Stimulated activated CD8-positive, alpha-beta memory T cell treated with anti-CD3 and anti-CD28 coated beads, Interleukin-4, amount 100 ng/mL, for 1 hour (primary cell): ENCODE measurements at places on chromosomes 4 and X.

DNA sequence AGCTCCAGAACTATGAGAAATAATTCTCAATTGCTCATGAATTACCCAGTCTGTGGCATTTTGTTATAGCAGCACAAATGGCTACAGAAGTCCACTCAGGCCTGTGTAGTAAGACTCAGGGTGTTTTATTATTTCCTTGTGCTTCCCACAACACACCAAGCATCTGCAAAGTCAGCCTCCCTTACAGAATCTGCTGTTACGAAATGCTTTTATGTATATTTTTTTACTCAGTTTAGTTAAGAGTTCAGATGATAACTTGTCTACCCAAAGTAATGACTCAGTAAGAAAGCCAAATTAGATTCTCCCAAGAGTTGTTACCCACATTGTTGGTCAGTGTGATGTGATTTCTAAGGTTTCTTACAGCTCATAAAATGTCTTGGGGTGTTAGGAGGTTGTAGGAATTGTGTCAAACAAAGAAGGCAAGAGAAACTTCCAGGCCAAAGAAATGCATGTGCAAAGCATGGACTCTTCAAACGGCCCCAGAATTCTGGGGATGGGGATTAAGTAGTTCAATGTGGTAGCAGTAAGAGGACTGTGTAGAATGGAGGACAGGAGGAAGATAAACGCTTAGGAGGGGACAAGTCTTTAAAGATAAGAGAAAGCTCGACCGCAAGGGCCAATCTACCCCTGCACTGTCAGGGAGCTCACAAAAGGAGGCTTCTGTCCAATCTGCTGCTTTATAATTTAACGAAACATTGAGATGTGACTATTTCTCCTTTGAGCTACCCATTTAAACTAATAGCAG is 35.4 kb upstream of the TMEM184C start:
- no peak for DNase-seq

- DNase-seq = no peak
Measured at GRCh38 chrX:21382715-21383114, 8.5 kb downstream of the CNKSR2 start.

- DNase-seq = no peak
Measured at GRCh38 chrX:45842926-45843315, 642.2 kb upstream of the DIPK2B start.

GRCh38 chr4:14602206-14602605 is 400.1 kb upstream of the CPEB2 start:
- no peak for DNase-seq

DNA sequence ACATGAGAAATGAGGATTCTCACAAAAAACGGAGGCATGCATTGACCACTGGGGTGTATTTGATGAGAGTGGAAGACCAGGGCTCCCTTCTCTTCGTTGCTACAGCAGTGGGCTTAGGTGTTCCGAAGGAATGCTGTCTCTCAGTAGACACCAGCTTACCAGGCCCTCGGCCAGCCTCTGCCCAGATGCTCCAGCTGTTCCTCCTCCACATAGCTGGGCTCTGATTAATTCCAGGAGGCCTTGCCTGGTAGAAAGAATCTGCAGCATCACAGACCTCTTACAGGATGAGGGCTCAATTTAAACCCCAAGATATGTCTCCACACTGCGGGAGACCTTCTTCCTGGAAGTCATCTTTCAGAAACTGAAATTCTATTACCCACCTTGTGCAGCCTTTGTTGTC is 346.6 kb upstream of the TENM3 start:
- DNase-seq = no peak

DNA sequence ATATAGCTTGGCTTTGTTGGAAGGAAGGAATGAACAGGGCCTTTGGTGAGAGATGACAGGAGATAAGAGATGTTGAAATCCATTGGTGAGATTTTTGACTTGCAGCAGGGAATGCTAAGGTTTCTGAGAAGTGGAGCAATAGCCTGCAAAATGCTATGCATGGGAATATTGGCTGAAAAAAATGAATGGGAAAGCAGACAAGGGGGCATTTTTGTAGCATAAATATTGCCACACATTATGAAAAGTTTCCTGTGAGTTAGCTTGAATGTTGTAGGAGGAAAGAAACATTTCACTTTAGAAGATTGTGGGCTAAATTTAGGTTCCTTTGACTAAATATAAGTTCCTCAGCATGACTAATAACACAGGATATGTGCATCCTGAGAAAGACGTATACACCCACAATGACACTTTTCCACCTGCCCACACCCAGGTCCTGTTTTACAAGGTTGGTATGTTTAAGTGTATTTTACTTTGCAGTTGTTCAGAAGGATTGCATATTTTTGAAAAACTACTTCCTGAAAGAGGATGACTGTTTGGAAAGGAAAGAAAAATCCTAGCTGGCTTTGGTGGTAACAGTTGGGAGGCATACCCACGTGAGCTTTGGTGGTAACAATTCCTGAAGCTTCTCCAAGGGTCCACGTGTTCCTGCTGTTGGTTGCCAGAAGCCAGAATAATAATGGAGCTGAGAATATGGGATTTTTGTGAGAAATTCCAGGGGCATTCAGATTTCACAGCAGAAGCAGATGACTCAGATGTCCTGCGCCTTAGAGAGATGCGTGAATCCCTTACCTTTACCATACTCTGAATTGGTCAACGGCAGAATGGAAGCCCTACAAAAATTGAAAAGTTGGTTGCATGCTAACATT is 28.5 kb downstream of the PHEX start:
- no peak for DNase-seq

GRCh38 chr4:107509615-107510014 is 210.4 kb downstream of the PAPSS1 start:
- DNase-seq = no peak

- DNase-seq = no peak
Measured at GRCh38 chrX:8653956-8654355, 78.0 kb downstream of the ANOS1 start.

DNA sequence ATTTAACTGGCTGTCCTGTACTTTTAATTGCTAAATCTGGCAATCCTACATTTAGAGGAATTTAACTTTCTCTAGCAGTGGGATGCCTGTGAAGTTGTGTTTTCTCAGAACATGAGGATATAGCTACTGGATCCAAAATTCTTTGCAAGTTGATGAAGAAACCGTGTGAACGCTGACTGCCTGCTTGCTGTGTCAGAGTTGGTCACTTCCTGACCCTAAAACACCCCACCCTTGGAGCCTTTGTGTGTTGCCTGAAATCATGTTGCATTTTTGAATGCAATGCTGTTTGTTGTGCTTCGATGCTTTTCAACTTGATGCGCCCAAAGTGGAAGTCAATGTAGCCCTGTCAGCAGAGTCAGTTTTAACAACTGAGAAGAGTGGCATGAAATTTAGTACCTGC is 211.2 kb downstream of the ANK2 start:
- DNase-seq = no peak

DNA sequence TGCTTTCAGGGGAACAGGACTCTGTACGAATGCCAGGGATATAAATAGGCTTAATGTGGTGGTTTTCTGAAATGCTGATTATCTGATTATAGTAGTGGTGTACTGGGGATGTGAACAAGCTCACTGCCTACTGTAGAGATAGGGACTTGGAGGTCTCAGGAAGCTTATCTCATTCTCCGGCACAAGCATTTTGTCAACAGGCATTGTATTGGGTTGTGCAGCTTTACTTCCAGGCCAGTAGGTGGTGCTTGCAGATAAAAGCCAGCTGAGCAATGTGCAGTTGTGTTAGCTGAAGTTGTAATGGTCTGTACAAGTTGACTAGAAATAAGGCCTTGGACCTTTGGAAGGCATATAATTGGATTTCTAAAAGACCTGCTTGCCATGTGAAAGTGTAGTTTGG is 49.5 kb upstream of the TMLHE start:
- no peak for DNase-seq

- DNase-seq = no peak
Measured at GRCh38 chr4:144575181-144575580, 70.8 kb upstream of the HHIP start.

DNA sequence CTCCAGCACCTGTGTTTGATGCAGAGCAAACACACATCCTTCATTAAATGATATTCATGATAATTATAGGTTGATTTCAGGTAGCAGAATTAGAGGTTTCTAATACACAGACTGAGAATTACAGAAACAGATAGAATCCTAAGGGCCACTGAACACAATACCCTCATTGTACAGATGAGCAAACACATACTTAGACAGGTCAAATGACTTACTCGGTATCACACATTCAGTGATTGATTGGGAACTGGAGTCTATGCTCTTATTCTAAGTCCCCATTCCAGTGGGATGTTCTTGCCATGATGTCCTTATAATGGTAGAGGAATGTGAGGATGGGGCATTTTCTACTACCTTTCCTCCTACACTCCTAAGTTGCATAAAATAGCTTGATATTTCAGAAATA is 70.8 kb downstream of the DCAF8L1 start:
- no peak for DNase-seq

DNA sequence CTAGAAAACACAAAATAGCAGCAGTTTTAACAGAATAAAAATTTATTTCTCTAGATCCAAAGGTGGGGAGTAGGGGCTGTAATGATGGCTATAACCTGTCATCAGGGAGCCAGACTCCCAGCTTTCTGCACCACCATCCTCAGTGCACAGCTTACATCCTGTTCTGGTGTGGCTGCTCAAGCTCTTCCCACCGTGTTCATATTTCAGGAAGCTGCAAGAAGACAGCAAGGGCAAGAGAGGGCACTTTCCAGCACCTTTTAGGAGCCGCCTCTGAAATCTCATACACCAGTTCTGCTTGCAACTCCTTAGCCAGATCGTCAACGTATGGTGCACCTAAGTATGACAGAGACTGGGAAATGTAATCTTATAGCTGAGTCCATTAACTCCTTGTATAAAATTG is 253.7 kb downstream of the CENPC start:
- DNase-seq = no peak
